H1 (cell line): ENCODE measurements at places on chromosomes 5 and 9.

GRCh38 chr5:16467363-16468219, 2.0 kb upstream of the ZNF622 start:
- H3K4me3 ChIP-seq = no peak overlapping the region
- peaks cover 12% of the 10 kb centered on the region for H3K4me1 ChIP-seq
- H3K27ac ChIP-seq = no peak overlapping the region
- no peaks in the 10 kb centered on the region for H3K27me3 ChIP-seq

DNA sequence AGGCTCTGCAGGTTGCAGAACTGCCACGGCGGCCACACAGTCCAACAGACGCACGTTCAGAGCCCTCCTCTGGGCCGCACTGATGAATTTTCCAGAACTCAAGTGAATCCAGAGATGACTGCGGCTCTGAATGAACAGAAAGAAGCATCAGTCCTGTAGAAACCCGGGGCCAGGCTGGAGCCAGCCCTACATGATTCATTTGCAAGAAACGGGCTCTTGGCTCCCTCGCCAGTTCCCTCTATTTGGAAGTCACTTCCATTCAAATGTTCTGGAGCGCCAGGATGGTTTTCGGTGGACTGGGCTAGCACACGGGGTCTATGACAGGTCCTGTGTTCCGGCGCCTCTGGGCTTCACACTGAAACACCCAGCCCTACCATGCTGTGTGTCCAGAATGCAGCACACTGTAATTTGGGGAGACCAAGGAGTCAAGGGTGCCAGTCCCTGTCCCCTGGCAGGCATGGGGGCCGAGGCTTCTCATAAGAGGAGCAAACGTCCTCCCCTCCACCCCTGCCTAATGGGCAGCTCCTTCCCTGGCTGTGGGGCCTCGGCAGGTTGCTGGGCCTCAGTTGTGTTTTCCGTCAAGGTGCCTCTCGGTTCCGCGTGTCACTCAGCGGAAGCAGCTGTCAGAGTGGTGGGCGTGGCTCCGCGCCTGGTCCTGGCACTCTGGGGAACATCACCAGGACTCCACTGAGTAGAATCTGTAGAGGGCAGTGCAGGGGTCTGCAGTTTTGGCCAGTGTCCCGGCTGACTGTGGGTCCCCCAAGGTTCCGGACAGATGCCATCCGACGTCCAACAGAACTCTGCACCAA, 18.1 kb upstream of the COL5A1 start:
- DNase-seq = no peak
- no peaks in the 10 kb centered on the region for H3K27me3 ChIP-seq
- H3K4me1 ChIP-seq = peaks cover 5% of the 10 kb centered on the region
- no peak overlapping the region for H3K4me3 ChIP-seq
- H3K36me3 ChIP-seq = no peaks in the 10 kb centered on the region

- H3K4me1 ChIP-seq = peaks cover 7% of the 10 kb centered on the region
- no peak overlapping the region for H3K4me3 ChIP-seq
- H3K36me3 ChIP-seq = no peaks in the 10 kb centered on the region
- no peak overlapping the region for H3K27ac ChIP-seq
Measured at GRCh38 chr9:80449513-80449912, 877.7 kb downstream of the TLE4 start.

DNA sequence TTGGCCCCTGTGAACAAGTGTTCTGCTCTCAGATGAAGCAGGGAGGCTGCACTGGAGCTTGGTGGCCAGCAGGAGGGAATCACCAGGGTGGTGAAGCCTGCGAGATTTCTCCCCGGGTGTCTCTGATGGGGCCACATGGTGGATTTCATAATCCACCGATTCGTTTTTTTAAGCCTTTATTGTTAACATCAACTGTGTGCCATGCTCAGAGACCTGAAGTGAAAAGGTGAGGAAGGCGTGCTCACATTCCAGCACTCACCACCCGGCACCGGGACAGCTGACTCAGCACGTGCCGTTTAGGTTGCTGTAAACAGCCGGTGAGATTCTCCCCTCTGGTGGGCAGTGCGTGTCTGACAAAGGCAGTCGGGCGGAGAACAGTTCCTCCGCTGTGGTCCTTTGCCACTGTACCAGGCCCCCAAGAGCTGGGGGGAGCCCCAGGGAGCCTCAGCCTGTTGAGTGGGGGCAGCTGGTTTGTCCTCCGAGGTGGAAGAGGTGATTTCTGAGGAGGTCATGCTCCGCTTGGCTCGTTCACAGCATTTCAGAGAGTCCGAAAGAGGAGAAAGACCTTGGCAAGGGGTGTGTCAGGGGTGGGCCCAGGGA, 12.7 kb upstream of the AHRR start:
- peaks cover 8% of the 10 kb centered on the region; the same call in 1 of the 2 replicates for H3K36me3 ChIP-seq
- H3K4me1 ChIP-seq = peaks cover 2% of the 10 kb centered on the region; the same call in 1 of the 2 replicates
- no peaks in the 10 kb centered on the region for H3K27me3 ChIP-seq
- no peak overlapping the region for H3K27ac ChIP-seq
- no peak for DNase-seq
